ENCODE measurements at places on chromosomes 16 and 17.

DNA sequence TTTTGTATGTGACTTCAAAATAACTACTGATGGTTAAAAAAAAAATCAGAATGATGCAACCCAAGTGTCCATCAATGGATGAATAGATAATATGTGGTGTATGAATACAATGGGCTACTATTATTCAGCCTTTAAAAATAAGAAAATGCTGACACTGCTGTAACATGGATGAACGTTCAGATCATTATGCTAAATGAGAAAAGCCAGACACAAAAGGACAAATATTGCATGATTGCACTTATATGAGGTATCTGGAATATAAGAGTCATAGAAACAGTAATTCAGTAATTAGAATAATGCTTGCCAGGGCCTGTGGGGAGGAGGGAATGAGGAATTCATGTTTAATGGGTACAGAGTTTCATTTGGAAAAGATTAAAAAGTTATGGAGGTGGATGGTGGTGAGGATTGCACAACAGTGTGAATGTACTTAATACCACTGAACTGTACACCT, 25.4 kb downstream of the TENT4B start:
- DNase-seq, result no peak

DNA sequence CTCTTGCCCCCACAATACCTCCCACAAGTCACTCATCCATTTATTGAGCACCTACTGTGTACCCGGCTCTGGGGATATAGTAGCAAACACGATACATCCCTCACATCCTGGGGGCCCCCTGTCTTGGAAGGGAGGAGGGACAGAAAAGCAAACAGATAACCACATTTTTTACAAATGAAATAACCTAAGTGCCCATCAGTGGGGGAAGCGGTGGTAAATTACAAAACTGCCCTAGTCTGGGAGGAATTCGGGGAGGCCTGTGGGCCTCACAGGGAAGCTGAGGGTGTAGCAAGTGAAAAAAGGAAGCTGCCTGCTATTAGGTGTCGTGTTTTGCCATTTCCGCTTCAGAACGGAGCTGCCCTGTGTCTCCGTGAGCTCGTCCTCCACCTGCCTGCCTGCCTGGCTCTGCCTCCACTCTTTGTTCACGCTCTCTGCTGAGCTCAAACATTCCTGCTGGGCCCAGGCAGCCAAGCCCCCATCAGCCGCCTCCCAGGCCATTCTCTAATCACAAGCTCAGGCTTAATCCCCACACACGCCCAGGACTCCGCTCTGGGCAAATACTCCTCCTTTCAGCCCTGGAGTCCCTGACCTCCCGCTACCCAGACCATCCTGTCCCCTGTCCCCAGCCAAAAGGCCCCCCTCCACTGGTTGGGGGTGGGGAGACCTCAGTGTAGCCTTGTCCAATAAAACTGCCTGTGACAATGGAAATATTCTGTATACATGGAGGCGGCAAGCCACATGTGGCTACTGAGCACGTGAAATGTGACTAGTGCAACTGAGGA, 10.2 kb upstream of the SEC14L5 start:
- DNase-seq, result no peak

GRCh38 chr16:31453255-31454204, 5.8 kb upstream of the ARMC5 start:
- no peak for DNase-seq

DNA sequence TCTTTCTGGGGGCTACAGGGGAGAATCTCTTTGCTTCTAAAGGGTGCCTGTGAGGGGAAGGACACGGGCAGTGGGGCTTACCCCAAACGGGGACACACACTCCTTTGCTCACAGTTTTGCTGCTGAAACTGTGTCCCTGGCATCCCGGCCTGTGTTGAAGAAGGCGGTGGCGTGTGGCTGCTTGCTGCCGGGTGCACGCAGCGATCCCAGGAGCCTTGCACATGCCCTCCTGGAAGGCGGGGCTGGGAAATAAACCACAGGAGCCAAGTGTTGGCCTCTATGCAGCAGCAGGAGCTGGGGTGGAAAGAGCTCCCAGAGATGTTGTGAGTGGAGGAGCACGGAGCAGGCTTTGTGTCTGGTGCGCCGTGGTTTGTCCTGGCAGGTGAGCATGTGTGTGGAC, 131.0 kb upstream of the CIBAR2 start:
- DNase-seq, result no peak

GRCh38 chr16:4474192-4474961, at the start of gene NMRAL1:
Gene NMRAL1, minus strand, starts transcription at chr16:4474625. Its CDS starts 493 bp downstream, at chr16:4474132.
- peak; percentile 85 for DNase-seq

DNA sequence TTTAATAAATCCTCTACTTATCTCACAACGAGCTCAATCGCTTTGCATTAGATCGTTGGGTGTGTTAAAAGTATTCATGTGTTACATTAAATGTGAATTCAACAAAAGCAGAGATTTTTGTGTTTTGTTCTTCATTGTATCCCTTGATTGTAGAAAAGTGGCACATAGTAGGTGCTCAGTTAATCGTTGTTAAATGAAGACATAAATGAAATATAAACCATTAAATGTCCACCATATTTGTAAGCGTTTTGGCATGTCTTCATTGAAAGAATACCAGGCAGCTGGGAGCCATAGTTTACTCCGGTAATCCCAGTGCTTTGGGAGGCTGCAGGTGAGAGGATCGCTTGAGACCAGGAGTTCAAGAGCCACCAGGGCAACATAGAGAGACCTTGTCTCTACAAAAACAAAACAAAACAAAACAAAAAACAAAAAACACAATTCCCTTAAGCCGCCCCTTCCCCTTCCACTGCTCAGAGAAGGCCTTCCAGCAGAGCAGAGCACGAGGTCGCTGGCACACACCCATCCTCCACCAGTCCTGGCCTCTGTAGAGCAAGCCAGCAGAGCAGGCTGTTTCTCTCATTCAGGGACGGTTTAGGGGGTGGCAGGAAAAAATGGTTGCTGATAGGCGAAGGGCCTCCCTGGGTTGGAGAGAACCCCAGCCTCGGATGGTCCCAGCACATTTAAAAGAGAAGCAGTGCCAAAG, 673 bp upstream of the CHD9 start:
- DNase-seq, result no peak

GRCh38 chr16:59216291-59216690, 482.2 kb upstream of the GOT2 start:
- DNase-seq, result no peak

DNA sequence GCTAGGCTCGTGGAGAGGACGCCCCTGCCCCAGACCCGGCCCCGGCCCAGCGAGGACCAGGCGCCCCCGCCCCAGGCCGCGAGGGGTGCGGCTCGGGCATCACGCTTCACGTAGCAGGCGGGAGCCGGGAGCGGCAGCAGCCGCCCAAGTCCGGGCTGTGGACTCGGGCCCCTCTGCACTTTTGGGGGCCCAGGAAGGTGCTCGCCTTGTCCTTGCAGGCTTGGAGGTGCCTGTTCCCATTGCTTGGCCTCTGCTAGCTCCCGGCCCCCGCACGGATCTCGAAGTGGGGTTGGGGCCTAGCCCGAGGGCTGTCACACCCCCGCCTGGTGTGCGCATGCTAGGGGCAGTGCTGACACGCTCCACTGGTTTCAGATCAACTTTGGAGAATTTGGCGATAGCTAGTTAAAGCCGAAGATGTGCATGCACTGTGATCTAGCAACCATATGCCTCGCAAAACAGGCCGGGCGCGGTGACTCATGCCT, 55.7 kb downstream of the WSB1 start:
- no peak for DNase-seq

DNA sequence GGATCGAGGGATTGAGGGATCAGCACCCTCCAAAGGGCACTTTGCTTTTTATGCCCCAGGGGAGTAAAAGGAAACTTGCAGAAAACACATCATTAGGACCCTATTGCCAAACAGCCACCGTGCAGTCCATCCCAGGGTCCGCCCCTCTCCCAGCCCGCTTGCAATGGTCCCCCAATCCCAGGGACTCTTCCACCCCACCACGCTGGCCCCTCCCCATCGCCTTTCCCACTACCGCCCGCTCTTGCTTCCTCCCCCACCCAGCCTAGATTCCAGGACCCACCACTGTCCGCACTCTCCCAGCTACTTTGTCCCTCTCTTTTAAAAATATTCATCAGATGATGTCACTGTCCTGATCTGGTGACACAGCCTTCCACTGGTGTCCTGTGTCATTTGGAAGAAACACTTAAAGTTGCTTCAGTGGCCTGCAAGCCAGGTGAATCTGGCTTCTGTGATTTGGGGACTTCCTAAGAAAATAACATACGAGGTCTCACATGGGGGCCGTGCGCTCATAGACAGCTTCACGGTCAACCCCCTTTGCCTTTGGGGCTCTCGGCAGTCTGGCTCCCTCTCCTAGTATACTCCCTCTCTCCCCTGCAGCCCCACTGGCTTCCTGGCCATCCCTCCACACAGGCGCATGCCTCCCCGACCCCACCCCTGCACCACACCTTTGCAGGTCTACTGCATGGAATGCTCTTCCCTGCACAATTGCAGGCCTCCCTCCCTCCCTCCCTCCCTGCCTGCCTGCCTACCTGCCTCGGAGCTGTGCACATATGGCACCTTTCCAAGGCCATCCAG, 127.9 kb downstream of the RBFOX3 start:
- no peak for DNase-seq

- no peak for DNase-seq
Observed at GRCh38 chr16:27226976-27227705, 23.8 kb downstream of the KDM8 start.

GRCh38 chr17:46738544-46738943, 79.9 kb downstream of the WNT3 start:
- DNase-seq, result no peak

DNA sequence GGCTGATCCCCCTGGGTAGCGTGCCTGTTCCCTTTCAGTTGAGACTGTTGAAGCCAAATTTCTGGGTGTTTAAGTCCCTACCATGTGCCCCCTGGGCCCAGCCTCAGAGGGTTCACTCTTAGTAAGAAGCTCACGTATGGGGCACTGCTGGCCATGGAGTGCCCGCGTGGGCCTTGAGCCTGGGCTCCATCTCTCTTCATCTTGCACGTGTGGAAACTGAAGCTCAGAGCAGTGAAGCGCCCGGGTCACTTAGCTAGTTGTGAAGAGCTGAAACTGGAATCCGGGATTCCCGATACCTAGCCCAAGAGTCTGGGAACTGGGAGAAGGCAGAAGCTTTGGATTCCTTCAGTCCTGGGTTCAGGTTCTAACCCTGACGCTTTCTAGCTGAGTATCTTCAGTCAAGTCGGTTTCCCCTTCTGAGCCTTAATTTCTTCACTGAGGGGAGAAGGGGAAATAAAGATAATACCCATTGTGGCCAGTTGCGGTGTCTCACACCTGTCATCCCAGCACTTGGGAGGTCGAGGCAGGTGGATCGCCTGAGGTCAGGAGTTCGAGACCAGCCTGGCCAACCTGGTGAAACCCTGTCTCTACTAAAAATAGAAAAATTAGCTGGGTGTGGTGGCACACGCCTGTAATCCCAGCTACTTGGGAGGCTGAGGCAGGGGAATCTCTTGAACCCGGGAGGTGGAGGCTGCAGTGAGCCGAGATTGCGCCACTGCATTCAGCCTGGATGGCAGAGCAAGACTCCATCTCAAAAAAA, 103.9 kb downstream of the OR1D5 start:
- DNase-seq, result no peak

DNA sequence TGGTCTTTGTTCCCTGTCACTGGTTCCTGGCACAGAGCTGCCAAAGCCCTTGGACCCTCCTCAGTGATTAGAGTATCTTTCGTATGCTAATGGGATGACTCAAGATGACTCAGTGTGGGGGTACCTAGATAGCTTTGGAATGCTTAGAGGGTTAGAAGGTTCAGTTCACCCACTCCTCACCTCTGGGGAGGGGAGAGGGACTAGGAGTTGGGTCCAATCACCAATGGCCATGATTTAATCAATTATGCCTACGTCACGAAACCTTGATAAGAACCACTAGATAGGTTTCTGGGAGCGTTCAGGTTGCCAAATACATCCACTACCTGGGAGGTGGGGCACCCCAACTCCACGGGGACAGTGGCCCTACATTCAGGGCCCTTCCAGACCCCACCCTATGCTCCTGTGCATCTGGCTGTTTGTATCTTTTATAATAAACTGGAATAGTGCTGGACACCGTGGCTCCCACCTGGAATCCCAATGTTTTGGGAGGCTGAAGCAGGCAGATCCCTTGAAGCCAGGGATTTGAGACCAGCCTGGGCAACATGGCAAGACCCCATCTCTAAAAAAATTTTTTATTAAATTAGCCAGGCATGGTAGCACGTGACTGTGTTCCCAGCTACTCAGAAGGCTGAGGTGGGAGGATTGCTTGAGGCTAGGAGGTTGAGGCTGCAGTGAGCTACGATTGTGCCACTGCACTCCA, 29.2 kb upstream of the LITAF start:
- no peak for DNase-seq

DNA sequence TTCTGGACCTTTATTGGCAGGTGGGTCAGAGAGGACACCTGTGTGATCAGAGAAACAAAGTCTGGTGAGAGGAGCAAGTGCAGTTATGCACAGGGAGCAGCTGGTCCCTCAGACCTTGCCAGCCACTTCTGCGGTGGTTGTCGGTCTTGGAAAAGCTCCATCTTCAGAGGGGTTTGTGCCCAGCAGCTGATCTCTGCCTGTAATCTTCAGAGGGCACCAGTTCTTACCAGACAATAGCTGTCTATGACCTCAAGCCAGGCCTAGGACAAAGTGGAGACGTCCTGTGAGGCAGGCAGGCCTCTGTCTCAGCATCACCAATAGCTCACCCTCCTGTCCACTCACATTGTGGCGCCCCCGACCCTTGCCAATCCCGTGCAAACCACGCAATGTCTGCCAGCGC, 66.5 kb upstream of the TBX2 start:
- DNase-seq, result no peak

- DNase-seq, result no peak
Observed at GRCh38 chr16:11587643-11588247, 1.0 kb upstream of the LITAF start.

- no peak for DNase-seq
Observed at GRCh38 chr16:81264386-81264785, 25.9 kb downstream of the BCO1 start.

GRCh38 chr16:84959784-84960417, 51.4 kb downstream of the ZDHHC7 start:
- no peak for DNase-seq

- DNase-seq, result no peak
Observed at GRCh38 chr17:73157521-73157890, 7.3 kb upstream of the SSTR2 start.

DNA sequence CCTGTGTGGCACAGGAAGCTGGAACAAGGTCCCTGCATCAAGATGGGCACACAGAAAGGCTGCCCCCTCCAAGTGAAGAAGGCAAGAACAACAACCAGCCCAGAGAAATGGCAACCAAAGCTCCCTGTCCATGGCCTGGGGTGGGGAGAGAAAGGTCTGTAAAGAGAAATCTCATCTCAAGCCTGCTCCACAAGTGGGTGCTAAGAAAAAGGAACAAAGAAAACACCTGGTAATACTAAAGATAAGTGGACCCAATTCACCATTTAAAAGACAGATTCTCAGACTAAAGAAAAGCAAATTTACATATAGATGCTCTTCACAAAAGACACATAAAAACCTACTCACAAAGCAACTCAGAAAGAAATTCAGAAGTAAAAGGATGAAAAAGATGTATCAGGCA, 107.4 kb downstream of the PARN start:
- DNase-seq, result no peak
